Endothelial cell of coronary artery (primary cell): ENCODE measurements at places on chromosomes 7 and 10. TPM values are rescaled to one million over a fixed set of nuclear protein-coding genes. Genes with fewer than 3 reads are reported as not detected.

The OR2A42 gene
- total RNA-seq = 0.09 TPM in 1 of 2 replicates, not detected in the other

The CTAGE8 gene
- not detected in 2 replicates for total RNA-seq

The TNPO3 gene
- 68.0 and 68.6 TPM in 2 replicates for total RNA-seq

The FZD1 gene
- 2.2 TPM in 2 replicates for total RNA-seq

The MIOS gene
- 20.2 and 25.9 TPM in 2 replicates for total RNA-seq

The TRPV5 gene
- total RNA-seq = not detected in 2 replicates

The FEZF1 gene
- not detected in 2 replicates for total RNA-seq

The IDI1 gene
- total RNA-seq = 23.5 and 28.6 TPM in 2 replicates

The C10orf105 gene
- total RNA-seq = not detected in 2 replicates

The LIPN gene
- total RNA-seq = not detected in 2 replicates

The TFAM gene
- 40.9 and 54.4 TPM in 2 replicates for total RNA-seq

The STK31 gene
- total RNA-seq = 0.09 and 0.19 TPM in 2 replicates

The COBL gene
- total RNA-seq = under 0.01 TPM in 1 of 2 replicates, not detected in the other

The GLI3 gene
- 2.5 and 3.5 TPM in 2 replicates for total RNA-seq

The GOLGA7B gene
- total RNA-seq = under 0.01 TPM in 1 of 2 replicates, not detected in the other

The EBLN1 gene
- total RNA-seq = not detected in 2 replicates

The PALD1 gene
- 25.0 and 57.1 TPM in 2 replicates for total RNA-seq

The KIN gene
- 6.5 and 7.7 TPM in 2 replicates for total RNA-seq

The SUN3 gene
- total RNA-seq = not detected in 2 replicates

The BMPER gene
- total RNA-seq = 0.45 and 8.8 TPM in 2 replicates

The CYP26C1 gene
- total RNA-seq = 0.47 and 0.63 TPM in 2 replicates

The ECHDC3 gene
- 1.5 and 1.8 TPM in 2 replicates for total RNA-seq

The ANXA8 gene
- 0.56 TPM in 1 of 2 replicates, not detected in the other for total RNA-seq

The SLC26A5 gene
- not detected in 2 replicates for total RNA-seq

The PKD2L1 gene
- not detected in 2 replicates for total RNA-seq

The FANK1 gene
- 2.4 and 7.8 TPM in 2 replicates for total RNA-seq

The PRSS37 gene
- total RNA-seq = not detected in 2 replicates

The FXYD4 gene
- not detected in 2 replicates for total RNA-seq

The MSRB2 gene
- 7.6 TPM in 2 replicates for total RNA-seq

The DRGX gene
- total RNA-seq = not detected in 2 replicates

The RNF148 gene
- 1.4 and 1.7 TPM in 2 replicates for total RNA-seq

The ASB15 gene
- total RNA-seq = not detected in 2 replicates

The GRM3 gene
- not detected in 2 replicates for total RNA-seq

The PNLIPRP3 gene
- total RNA-seq = not detected in 2 replicates

The FBXL13 gene
- 1.2 and 29.6 TPM in 2 replicates for total RNA-seq
